ENCODE measurements at places on chromosomes 2 and 18.
A peak's percentile ranks its signal among the peaks of the same experiment; 100 is the strongest.

DNA sequence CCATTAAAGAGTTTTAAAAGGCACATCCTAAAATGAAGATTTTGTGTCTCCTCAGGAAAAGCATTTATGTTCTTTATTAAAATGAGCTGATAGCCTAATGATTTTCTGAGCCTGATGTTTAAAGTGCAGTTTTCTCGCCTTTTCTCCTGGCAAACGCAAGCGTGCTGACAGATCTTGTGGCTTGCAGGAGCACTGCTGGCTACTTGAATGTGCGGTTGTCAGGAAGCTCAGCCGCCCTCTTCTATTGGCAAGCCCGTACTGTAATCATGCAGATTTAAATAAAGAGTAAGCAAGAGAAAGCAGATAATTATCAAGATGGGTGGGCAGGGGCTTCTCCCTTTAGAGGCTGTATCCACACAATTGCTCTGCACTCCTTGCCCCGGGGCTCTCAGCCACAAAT, 139.5 kb upstream of the SPHKAP start:
- DNase-seq, result no peak

GRCh38 chr18:22229456-22230124, 60.2 kb downstream of the GATA6 start:
- DNase-seq, result no peak

GRCh38 chr2:220887876-220888275, 684.2 kb downstream of the EPHA4 start:
- DNase-seq, result no peak

- DNase-seq, result no peak
Observed at GRCh38 chr18:35504996-35505395, 7.2 kb upstream of the INO80C start.

DNA sequence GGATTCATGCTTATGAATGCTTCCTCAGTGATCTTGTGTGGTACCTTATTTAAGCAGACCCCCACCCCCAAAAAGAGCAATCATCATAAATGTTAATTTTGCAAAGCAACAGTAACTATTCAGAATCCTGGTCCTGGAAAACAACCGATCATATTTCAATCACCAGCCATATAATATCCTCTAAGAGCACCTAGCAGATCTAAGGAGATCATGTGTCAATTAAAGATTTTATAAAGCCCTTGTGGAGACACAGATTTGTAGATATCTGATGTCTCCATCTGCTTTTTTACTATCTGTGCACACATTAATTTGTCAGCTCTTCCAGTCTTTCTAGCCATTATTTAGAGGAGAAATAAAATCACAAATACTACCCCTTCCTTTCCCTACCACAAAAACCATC, 423.7 kb downstream of the TGIF1 start:
- no peak for DNase-seq

GRCh38 chr2:58099096-58099769, 52.6 kb downstream of the VRK2 start:
- DNase-seq, result no peak

GRCh38 chr2:26469092-26469710, 8.7 kb downstream of the OTOF start:
- DNase-seq, result peak; percentile 52

DNA sequence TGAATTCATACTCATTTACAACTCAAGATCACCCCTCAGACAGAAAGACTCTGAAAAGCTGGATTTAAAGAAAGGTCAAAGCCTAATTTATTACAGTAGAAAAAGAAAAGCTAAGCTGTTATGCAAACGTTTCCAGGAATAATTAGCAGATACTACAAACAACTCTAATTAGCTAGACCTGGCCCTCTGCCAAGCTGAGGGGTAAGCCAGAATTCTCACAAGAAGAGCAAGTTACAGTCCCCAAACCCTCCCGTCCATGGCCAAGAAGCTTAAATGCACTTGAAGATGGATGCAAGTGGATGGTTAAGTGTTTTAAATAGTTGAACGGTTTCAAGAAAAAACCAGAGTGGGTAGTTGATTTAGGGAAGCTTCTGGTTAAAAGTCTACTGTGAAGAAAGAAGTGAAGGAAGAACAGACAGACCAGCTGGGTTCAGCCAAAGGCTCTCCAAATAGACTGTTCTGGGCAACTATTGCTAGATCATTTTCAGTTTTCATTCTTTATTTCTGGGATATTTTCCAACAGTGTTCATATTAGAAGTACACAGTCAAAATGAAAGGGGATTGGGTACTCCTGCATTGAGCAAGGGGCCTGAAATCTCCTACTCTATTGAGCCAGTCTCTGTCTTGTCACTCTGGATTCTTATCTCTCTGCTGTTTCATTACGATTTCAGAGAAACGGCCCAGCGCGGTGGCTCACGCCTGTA, 4.8 kb downstream of the LMAN2L start:
- DNase-seq, result no peak

- DNase-seq, result no peak
Observed at GRCh38 chr2:36683002-36683401, 13.5 kb upstream of the VIT start.

DNA sequence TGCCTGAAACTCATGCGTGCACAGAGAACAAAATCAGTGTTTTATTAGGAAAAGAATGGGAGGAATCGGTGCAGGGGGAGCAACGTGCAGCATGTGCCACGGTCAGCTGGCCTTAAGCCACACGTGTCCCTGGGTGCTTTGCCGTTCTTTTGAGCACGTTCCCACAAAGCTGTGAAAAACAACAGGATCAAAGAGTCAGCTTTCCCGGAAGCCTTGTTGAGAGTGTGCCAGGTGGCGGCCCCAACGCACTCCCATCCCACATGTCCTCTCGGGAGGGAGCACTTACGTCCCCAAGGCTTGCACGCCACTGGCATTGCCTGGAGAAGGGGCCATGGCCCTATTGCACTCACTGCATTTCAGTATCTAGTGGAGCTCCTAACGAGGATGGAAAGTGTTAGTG, 511.2 kb downstream of the EIPR1 start:
- DNase-seq, result no peak

DNA sequence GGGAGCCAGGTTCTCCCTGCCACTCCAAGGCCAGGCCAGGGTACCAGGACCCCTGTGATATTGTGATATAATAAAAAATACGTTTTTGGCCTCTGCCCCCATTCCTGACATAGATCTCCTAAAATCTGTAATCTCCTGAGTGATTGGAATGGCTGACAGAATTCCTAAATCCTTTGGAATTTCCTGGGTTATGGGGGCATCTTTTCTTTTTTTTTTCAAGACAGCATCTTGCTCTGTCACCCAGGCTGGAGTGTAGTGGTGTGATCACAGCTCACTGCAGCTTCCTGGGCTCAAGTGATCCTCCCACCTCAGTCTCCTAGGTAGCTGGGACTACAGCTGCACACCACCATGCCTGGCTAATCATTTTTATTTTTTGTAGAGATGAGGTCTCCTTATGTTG, 26.2 kb upstream of the TUBB6 start:
- DNase-seq, result no peak

DNA sequence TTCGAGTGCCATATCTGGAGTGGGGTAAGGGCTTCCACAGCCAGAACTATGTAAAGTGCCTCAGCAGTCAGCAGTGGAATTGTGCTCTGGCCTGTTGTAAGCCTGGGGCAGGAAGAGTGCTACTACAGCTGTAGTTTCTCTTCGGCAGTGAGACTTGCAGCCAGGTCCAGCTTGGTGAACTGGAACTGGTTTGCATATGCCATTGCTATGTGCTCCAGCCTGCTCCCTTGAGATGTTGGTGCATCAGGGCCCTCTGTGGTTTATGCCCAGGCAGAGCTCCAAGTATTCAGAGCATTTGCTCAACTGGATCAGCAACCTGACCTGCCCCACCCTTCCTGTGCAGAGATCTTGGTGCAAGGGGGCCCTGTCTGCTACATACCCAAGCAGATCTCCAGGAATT, 47.8 kb downstream of the ZNF804A start:
- no peak for DNase-seq

GRCh38 chr2:71516253-71516888, 63.0 kb downstream of the DYSF start:
- DNase-seq, result no peak

DNA sequence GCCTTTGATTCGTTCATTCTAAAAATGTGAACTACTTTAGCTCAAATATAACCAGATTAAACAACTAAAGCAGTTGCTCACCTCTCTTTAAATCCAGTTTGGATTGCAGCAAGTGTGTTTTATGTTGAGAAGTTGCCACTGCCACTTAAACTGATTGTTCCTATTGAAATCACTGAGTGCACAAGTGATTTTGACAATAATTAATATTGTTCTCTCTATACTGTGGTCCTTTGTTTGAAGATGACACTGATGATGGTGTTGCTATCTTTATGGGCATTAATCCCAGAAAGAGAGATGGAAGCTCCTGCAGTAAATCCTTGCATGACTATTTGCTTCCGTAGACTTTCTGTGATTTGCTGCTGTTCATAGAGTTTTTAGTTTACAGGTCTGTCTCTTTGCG, 251.4 kb upstream of the ZEB2 start:
- no peak for DNase-seq

DNA sequence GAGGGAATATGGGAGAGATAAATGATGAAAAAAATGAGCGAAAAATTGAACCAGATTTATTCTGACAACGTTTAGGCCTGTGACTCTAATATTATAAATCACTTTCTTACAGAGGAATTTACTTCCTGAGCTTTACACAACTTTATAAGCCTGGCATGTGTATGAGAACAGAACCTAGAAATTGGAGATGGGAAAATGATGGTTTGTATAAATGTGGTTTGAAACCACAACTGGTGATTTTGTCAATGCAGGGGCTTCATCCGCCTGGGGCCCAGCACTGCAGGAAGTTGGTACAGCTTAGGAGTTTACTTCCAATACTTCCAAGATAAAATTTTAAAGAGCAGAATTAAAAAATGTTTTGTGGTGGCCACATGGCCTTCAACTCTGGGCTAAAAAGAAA, 82.3 kb downstream of the VAPA start:
- DNase-seq, result no peak

GRCh38 chr2:60483401-60483800, 70.1 kb downstream of the BCL11A start:
- no peak for DNase-seq

- no peak for DNase-seq
Observed at GRCh38 chr18:78603102-78603983, 376.3 kb upstream of the SALL3 start.

DNA sequence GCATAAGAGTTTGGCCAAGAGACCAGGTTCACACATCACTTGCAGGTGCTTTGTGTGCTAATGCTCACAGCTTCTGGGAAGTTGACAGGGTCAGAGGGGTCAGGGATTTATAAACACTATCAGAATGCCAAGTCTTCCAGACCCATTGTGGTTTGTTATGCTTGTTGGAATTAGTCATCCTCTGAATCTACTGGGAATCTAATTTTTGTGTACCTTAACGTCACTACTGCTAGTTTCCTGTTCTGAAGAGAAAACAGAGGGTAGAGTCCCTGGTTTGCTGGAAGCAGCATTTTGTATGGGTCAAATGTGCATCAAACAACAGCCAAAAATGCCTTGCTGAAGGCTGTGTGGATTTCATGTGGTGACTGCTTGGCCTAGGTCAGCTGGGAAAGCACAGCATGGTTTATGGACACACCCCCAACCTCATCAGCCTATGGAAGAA, 33.3 kb downstream of the ANTXR1 start:
- DNase-seq, result no peak

DNA sequence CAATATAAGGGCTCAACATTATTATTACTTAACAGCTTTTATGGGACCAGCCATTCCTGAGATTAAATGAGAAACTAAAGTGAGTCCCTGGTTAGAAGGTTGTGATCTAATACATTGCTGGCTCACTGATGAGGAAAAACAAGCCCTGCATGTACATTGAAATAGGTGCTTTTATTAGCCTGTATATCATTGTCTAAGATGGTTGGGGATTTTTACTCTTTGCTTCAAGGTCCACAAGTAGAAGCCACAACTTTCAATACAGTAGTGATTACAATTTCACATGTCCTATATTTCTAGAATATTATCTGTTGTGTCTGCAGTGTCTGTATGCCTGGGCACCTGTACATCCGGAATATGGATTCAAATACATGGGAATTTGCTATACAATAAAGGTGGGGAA, 104.1 kb upstream of the FZD5 start:
- no peak for DNase-seq

DNA sequence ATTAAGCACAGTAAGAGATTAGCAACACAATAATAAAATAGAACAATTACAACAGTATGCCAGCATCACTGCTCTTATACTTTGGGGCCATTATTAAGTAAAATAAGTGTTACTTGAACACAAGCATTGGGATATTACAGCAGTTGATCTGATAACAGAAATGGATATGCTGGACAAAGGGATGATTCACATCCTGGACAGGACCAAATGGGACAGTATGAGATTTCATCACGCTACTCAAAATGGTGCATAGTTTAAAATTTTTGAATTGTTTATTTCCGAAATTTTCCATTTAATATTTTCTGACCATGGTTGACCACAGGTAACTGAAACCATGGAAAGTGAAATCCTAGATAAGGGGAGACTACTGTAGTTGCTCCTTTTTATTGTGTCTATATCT, 138.2 kb downstream of the UBR3 start:
- DNase-seq, result no peak

- DNase-seq, result no peak
Observed at GRCh38 chr2:237967463-237967951, 693 bp downstream of the UBE2F start.

- no peak for DNase-seq
Observed at GRCh38 chr2:86025229-86025820, 80.4 kb downstream of the POLR1A start.

- DNase-seq, result peak; percentile 46
Observed at GRCh38 chr2:215680605-215681598, 245.0 kb upstream of the FN1 start.

GRCh38 chr2:103208916-103209315, 447.1 kb downstream of the TMEM182 start:
- no peak for DNase-seq

- DNase-seq, result no peak
Observed at GRCh38 chr2:20660506-20661420, 6.2 kb upstream of the GDF7 start.

DNA sequence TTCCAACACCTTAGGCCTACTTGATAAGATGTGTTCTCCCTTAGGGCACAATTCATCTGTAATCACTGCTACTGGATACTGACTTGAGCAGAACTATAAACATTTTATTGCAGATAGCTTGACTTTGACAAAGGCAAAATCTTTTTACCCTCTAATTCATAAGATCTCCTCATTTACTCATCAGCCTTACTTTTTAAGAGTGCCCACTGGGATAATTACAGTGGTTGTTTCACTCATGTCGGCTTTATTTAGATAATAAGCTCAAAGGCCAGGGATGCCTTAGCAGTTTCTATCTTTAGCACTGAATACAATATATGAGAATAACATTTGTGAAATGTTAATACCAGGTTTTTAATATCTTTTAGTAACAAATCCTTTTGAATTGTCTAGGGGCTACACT, 144.0 kb downstream of the DLGAP1 start:
- DNase-seq, result no peak

DNA sequence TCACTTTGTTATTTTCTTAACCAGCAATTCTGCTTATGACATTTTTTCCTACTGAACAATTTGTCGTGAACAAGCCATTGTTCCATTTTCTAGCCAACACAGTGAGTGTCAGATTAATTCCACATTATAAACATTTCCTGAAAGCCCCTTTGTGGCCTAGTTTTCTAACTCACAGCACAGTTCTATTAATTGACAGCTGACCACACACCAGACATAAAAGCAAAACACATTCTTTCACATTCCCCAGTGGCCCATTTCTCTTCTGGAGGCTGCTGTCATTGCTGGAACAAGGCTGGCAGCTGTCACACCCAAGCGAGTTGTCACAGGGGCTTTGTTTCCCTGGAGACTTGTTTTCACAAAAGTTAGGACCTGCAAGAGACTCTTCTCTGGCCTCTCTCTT, 50.7 kb downstream of the RNF152 start:
- no peak for DNase-seq

- DNase-seq, result no peak
Observed at GRCh38 chr2:9789371-9789770, 53.9 kb upstream of the TAF1B start.
